ENCODE measurements at places on chromosomes 2 and 18.
A peak's percentile ranks its signal among the peaks of the same experiment; 100 is the strongest.

GRCh38 chr2:220936641-220937197 is 635.4 kb downstream of the EPHA4 start:
- DNase-seq, result no peak

DNA sequence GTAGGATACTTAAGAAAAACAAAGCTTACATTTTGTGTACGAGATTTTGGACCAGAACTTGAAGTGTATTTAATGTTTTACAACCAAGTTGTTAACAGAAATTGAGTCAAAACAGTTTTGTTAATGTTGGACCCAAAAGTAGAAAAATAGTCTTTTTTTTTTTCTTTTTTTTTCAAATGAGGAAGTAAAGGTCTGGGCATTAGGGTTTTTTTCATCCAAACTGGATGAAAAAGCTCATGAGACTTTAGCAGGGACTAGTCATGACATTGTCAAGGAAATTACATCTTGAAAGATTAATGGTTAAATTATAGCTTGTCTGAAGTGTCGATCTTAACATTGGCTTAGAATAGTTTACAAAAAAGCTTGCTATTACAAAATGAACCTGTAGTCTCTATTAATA is 32.3 kb downstream of the CCNT2 start:
- no peak for DNase-seq

- no peak for DNase-seq
Observed at GRCh38 chr2:66692521-66693054, 257.7 kb downstream of the MEIS1 start.

GRCh38 chr18:63444580-63444979 is 22.3 kb upstream of the VPS4B start:
- DNase-seq, result no peak

DNA sequence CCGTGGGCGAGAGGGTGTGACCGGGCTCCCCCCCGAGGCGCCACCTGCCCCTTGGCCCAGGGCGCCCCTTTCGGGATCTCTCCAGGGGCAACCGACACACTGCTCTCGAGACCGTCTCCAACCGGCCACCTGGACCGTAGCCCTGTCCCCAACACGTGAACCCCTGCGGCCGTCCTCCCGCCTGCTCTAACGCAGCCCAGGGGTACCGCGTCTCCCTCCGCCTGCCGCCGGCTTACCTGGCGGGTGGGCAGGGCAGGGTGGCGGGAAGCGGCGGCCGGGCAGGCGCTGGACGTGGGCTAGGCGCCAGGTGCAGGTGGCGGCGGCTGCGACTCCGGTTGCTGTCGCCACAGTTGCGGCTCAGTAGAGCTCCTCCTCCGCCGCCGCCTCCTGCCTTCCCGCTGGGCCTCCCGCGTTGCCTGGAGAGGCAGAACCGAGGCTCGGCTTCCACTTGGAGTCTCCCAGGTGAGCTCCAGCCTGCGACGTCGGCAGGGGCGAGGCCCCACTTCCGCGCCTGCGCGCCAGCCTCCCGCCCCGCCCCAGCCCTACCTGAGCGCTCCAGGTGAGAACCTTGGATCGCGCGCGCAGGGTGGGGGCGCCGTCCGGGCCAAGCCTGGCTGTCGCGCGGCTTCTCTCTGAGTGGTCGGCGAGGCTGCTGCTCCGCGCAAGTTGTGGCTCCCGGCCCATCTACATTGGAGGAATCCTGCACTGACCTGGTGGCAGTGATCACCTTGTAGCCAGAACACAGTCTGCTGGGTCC is at the start of gene GALNT3:
GALNT3 (minus strand) TSS at position 469 of the 757 bp plus-strand sequence. CDS start 23,547 bp downstream, outside the sequence.
- DNase-seq, result peak; percentile 97

DNA sequence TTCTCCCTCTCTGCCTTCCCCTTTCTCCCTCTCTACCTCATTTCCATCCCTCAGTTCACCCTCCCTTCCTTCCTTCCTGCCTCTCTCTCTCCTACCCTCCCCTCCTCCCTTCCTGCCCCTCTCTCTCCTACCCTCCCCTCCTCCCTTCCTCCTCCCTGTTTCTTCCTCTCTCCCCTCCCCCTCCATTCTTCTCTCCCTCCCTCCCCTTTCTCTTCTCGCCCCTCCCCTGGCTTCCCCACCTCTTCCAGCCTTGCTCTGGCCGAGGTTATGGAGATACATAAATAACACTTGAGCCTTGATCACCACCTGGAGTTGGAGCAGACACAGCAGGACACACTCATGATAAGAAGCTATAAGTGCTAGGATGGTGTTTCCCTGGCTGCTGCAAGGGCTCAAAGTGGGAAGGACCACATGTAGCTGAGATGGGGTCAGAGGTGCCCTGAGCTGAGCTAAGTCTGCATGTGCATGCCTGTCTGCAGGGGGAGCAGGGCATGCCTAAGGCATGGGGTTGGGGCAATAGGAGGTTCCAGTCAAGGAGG is 326.1 kb upstream of the HS6ST1 start:
- peak; percentile 38 for DNase-seq
